ENCODE measurements at places on chromosomes 2 and 18. TPM values are rescaled to one million over a fixed set of nuclear protein-coding genes. Genes with fewer than 3 reads are reported as not detected.

HOXD10 gene
- total RNA-seq: not detected

DNA sequence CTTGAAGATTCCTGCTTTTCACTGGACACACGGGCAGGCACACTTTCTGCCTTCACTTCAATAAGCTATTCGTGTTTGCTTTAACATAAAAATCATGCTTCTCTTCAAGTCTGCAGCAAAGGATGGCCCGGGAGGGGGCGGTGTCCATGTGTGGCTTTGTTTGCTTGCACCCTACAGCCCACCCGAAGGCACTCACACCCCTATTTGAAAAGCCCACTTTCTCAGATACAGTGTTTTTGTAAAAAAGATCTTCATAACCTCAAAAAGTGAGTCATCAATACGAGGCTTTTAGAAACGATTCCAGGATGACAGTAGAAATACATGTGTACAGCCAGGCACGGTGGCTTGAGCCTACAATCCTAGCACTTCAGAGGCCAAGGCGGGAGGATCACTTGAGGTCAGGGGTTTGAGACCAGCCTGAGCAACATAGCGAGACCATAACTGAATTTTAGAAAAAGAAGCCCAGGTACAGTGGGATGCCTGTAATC is 36.5 kb upstream of the HPCAL1 start:
- H3K4me3 ChIP-seq: no peak overlapping the region
- peaks cover 3% of the 10 kb centered on the region for H3K4me1 ChIP-seq
- no peak overlapping the region for H3K27ac ChIP-seq
- H3K36me3 ChIP-seq: no peaks in the 10 kb centered on the region
- DNase-seq: no peak

TMEM127 gene
- 41.5 TPM for total RNA-seq

MBD1 gene
- total RNA-seq: 78.6 TPM

DNA sequence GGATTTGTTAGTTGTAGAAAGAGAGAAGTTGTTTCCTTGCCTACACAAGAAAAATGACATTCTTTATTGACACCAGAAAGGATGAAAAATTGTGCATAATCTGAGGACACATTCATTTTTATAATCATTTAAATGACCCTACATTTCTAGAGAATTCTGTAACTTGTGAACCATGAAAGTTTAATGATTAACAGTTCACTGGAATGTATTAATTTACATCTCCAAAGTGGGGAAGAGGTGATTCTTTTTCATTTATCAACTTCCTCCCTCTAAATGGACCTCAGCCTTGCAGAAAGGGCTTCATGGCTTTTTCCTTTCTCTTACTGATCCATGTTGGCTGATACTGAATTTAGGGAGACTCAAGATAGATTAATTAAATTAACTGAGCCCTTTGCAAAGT is 565.2 kb upstream of the LINC00305 start:
- no peak overlapping the region for H3K4me3 ChIP-seq
- no peak for DNase-seq
- H3K36me3 ChIP-seq: no peaks in the 10 kb centered on the region
- no peak overlapping the region for H3K27ac ChIP-seq
- no peaks in the 10 kb centered on the region for H3K27me3 ChIP-seq

DNA sequence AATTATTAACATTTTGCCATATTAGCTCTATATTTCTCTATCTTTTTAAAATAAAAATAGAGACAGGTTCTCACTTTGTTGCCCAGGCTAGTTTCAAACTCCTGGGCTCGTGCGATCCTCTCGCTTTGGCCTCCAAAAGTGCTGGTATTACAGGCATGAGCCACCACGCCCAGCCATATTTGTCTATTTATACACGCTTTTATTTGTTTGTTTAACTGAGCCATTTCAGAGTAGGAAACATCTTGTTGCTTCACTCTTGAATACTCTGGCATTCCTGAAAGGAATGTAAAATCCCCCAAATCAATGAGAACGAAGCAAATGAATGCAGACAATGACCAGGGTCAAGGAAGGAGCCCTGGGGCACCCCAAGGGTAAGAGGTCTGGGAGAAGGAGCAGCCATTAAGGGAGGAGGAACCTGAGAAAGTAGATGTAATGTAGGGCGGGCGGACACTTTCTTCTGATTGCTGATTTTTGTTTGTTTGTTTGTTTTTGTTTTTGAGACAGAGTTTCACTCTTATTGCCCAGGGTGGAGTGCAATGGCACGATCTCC is 31.7 kb upstream of the RAB1A start:
- no peak overlapping the region for H3K27ac ChIP-seq
- H3K36me3 ChIP-seq: no peaks in the 10 kb centered on the region
- H3K4me1 ChIP-seq: no peaks in the 10 kb centered on the region
- DNase-seq: no peak

All from endothelial cell of umbilical vein (primary cell).